Activated naive CD8-positive, alpha-beta T cell treated with anti-CD3 and anti-CD28 coated beads, Interleukin-2, amount 50 U/mL, for 16 hours (primary cell): ENCODE measurements at places on chromosomes 16 and 17.

- no peak for DNase-seq
These were observed 57.7 kb downstream of the CMC2 start for GRCh38 chr16:80948886-80949493.

DNA sequence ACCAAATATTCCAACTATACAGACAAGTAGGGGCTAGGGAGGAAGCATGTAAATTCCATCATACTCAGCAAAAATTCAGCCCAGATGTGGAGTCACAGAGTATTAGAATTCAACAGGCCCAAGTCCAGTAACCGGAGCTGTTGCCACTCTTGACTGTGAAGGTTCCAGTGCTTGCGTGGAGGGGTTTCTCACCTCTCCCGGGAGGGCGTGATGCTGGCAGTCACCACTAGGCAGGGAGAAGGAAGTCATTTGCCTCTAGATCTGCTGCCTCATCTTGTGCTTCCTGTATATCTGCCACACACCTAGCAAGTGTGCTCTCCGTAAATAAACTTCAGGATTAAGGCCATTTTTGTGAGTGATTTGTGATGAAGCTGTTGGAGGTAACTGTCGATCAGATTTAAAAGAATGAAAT is 1.0 kb upstream of the CKLF start:
- DNase-seq = peak; percentile 14

DNA sequence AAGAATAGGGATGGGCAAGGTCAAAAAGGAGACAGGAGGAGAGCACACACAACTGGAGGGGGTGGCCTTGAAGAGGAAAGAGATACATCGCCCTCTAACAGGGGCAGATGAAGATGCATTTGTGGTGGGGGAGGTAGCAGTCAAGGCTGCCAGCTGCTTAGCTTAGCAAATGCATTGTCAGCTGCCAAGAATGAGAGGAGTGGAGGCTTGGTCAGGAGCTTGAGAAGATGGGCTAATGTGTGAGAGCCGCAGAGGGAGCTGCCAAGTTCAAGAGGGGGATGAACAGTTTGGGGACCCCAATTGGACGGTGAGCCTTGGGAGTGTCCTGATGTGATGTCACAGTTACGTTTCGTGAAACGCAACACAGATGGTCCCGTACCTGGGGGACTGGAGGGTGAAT is 28.9 kb upstream of the GNA13 start:
- no peak for DNase-seq

GRCh38 chr17:81376946-81377714 is 18.1 kb upstream of the BAHCC1 start:
- DNase-seq = no peak
